ENCODE measurements at places on chromosomes 6 and 20.

DNA sequence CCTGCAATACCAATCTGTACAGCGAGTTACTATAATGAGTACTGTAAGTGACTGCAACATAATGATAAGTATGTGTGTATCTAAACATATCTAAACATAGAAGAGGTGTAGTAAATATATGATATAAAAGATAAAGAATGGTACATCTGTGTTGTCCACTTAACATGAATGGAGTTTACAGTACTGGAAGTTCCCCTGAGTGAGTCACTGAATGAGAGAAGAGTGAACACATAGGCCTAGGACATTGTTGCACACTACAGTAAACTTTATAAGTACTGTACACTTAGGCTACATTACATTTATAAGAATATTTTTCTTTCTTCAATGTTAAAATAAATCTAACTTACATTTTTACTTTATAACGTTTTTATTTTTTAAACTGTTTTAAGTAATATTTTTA, 380.4 kb downstream of the MMUT start:
- DNase-seq: no peak

DNA sequence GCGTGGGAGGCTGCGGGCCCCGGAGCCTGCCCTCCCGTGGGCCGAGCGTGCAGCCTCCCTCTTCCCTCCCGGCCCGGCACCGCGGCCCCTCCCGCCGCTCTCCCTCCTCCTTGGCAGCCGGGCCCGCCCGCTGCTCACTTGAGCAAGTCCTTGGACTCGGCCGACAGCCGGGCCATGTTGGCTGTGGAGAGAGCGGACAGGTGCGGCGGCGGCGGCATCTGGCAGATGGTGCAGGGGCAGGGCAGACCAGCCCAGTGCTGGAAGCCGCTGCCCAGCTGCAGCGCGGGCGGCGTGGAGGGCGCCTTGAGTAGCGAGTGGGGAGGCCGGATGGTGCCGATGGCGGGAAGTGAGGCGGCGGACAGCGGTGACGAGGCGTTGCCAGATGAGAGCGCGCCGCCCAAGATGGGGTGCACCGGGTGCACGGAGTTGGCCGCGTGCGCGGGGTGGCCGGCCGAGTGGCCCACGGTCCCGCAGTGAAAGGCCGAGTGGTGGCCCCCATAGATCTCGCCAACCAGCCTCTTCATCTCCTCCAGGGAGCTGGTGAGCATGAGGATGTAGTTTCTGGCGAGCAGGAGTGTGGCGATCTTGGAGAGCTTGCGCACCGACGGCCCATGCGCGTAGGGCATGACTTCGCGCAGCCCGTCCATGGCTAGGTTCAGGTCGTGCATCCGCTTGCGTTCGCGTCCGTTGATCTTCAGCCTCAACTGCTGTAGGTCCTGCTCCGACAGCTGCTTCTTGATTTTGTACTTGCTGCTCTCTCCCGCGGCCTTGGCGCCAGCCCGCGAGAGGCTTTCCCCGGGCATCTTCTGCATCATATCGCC, 766 bp downstream of the OLIG3 start:
- no peak for DNase-seq

- no peak for DNase-seq
These were observed 29.1 kb downstream of the HECA start for GRCh38 chr6:139164001-139164400.

DNA sequence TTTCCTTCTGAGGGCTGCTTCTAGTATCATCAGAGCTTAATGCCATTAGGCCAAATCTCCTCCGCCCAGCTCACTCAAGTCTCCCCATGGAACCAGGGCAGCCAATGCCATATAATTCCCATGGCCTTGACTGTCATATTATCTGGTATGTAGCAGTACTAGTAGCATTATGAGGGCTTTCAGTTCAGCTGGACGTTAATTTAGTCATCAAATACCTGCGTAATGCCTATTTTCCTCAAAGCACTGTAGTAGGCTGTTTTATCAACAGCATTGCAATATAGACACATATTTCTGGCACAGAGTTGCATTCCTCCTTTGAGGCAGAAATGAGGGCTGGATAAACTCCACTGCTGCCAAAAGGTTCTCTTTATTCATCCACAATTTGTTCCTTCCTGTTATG, 1.7 kb downstream of the KCTD20 start:
- DNase-seq: no peak

GRCh38 chr6:1586861-1587450, 22.8 kb upstream of the FOXC1 start:
- no peak for DNase-seq

- DNase-seq: no peak
These were observed 50.6 kb upstream of the ZMYND8 start for GRCh38 chr20:47406849-47407682.

DNA sequence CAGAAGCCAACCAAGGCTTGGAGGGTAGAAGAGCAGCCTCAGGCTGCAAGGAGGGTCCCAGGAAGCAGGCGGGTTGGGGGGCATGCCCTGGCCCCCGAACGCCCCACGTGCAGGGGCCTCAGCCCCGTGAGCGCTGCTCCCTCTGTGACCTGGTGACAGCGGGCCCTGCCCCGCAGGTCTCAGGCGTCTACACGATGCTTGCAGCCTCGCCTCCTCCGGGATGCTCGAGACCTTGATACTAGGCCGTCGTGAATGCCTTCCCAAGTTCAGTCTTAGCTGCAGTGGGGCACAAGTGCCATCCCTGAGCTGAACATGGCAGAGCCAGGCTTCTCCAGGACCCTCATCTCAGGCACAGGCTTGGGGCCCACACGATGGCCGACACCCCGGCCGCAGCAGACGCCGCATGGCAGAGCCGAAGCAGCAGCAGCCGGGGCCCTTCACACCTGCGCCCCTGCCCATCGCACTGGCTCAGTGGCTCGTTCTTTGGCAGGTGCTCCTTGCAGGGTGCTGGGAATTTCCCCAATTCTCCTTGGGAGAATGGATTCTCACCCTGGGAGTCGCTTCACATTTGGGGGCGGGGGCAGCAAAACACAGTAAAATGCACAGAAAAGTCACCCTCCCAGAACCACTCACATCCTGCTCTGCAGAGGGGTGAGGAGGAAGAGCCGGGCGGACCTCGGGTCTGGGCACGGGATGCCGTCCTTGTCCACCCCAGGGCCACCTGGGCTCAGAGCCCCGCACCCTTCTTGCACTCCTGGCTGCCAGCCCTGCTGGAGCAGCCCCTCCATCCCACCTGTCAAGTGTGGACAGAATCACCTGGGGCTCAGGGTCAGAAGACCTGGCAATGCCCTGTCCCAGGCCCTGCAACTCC, 161.8 kb downstream of the DLL1 start:
- DNase-seq: no peak

- DNase-seq: peak; percentile 31
These were observed 49.4 kb upstream of the MCUR1 start for GRCh38 chr6:13863699-13864155.

DNA sequence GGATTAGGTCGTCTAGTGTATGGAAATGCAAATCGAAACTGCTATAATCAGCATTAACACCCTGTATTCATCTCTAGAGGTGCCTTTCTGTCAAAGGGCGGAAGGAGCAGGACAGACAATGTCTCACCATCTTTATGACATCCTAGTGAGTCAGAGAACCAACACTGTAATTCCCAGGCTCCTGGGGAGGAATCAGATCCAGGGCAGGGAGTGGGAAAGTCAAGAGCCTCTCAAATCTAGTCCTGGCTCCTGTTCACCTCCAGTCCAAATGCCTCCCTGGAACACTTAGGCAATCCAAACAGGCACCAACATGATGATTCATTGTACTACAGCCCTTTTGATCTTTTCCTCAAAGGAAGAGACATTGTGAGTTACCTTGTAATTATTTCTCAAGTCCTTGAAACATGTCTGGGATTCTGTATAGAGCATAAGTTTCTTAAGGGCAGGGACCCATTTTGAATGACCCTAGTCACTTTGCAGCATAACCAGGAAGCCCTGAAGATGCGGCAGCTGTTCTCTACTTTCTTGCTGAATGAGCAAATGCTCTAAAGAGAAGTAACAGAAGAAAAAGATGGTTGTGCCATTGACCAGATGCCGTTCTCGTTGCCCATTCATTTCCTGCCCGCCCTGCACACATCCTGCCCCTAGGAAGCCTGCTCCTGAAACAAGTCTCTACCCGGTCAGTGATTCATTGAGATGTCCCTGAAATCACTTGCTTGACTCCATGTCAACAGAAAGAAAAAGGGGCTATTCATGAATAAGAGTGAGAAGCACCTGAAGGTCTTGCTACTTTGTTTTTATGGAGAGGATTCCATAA, 112.8 kb upstream of the JARID2 start:
- no peak for DNase-seq

GRCh38 chr6:89079511-89080234, 878 bp upstream of the PNRC1 start:
- peak; percentile 59 for DNase-seq

DNA sequence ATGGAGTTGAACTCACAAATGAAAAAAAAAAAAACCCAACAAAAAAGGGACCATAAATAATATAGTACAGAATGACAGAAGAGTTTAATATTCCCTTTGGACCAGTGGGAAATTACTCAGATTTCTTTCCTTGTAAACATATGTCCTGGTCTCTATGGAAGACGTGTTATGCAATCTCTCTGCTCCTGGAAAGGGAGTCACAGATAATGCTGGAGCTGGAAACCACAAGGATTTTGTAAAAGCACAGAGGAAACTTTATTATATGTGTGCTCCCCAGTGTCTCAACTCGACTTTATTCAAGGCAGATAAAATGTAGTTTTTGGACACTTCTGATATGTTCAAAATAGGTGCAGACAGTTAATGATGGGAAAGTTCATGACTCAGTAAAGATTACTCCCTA, 88.1 kb upstream of the ZFP64 start:
- DNase-seq: no peak

- peak; percentile 84 for DNase-seq
These were observed 88.5 kb downstream of the LY86 start for GRCh38 chr6:6676910-6677441.

DNA sequence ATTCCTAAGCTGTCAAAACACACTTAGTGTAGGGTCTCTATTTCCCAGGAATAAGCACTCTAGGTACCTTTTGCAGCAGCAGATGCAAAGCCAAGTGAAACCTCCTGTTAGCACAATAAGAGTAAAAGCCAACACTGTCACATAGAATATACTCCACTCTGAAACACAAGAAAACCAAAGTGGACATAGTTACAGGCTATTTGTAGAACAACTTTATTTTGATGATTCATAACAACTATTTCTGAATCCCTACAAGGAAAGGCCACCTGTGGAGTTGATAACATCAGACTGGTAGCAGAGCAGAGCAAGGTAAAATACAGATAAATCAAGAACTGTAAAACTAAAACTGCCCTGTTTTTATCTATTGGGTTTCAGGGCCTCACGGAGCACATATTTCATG, 59.7 kb downstream of the ALDH5A1 start:
- no peak for DNase-seq

- no peak for DNase-seq
These were observed 74.5 kb downstream of the JPH2 start for GRCh38 chr20:44112456-44112855.

GRCh38 chr20:11951696-11952095, 34.0 kb downstream of the BTBD3 start:
- no peak for DNase-seq

GRCh38 chr6:40586369-40587201, 579 bp downstream of the LRFN2 start:
- peak; percentile 69 for DNase-seq

DNA sequence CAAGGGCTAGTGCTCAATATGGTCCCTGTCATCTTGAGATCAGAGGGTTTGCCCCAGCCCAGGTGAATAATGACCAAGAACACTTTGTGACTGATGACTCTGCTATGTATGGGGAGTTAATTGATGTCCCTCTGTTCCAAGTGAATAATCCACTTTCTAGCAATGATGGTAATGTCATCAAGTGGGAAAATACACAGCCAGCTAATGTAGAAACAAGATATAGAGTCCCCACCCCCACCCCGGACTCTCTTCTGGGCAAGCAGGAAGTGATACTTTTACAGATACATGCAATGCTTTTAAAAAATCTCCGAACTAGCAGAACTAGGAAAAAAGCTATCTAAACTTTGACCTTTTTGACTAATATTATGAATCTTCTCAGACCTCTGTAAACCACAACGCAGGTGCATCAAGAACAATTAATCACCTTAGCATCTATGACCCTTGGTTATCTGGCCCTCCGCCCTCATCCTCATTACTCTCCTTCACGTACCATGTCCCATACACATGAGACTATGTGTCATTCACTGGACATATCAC, 30.5 kb downstream of the CNR1 start:
- DNase-seq: no peak

GRCh38 chr6:81002126-81002525, 750.4 kb downstream of the TENT5A start:
- DNase-seq: no peak

DNA sequence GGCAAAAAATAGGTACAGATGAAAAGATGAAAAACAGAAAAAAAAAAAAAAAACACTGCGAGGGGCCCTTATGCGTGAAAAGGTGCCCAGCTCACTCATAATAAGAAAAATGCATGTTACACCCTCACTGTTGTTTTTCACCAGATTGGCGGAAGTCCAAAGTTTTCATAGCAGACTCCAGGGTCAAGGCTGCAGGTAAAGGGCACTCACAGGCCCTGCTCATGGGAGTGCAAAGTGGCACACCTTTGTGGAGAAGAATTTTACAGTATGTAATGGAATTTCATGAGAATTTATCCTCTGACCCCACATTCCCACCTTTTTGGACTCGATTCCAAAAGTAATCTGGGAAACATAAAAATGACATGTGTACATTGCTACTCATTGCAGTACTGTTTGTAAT, 108.2 kb downstream of the CDKAL1 start:
- DNase-seq: no peak

- no peak for DNase-seq
These were observed 16.3 kb downstream of the CCDC167 start for GRCh38 chr6:37483252-37483901.

DNA sequence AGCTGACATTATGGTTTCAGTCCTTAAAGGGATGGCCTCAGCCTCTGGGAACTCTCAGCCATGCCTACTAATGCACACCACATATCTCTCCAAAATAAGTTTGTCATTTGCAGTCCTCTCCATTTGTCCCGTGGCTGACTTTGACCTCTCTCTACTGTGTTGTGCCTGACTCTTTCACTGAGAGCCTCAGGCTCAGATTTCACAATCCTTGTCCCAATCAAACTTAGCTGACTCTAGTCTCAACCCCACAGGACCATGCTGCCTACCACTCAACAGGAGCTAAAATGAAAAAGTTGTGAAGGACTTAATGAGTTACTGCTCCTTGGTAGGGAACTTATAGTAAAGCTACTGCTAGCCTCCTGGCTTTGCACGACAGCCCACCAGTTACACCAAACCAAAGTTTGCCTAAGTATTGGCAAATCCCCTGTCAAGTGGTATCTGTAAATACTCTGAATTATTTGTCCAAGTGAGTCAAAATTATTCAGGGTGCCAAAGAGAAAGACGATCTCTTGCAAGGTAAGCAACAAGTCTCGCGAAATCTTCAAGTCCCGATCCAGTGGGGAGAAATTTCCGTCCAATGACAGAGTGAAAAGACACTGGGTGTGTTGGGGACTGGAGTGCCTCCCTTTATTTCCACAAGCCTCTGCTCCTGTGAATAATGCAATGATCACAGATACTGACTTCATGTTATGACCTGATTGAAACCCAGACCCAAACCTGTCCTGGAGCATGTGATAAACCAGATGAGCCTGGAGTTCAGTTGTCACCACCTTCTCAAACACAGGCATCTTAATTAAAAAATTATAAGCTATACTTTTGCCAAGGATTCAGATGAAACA, 124.4 kb upstream of the FOXQ1 start:
- DNase-seq: no peak

- DNase-seq: no peak
These were observed 92.0 kb downstream of the TTLL2 start for GRCh38 chr6:167416676-167417430.
